ENCODE measurements at places on chromosomes 7 and 10.

- DNase-seq: no peak
Observed at GRCh38 chr7:105742787-105743186, 133.6 kb downstream of the ATXN7L1 start.

DNA sequence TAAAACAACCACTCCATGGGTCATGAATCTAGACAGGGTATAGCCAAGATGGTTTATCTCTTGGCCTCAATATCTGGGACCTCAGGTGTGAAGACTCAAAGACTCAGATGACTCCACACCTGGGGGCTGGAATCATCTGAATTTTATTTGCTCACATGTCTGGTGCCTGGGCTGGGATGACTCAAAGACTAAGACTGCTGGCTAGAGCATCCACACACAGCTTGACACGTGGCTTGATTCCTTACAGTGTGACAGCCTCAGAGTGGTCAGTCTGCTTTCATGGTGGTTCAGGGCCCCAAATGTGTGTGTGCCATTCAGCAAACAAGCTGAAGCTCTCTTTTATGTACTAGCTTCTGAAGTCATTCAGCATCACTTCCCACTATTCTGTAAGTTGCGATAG, 333.7 kb downstream of the RNLS start:
- no peak for DNase-seq

DNA sequence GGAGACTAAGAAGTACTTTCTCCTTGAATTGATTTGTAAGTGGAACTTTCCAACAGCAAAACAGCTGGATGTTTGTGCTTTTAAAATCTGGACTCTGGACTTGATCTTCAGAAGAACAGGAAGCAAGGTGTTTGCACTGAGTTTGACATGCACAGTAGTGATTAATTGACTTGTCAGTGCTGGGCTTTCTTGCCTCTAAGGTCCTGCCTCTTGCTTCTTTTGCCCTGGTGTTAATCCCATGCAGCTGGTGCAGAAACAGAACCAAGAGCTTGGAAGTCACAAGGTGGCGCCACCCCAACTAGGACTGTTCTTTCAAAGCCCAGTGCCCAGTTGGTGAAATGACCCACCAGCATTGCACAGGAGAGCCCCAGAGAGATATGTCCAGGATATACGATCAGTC, 66.8 kb upstream of the SEPHS1 start:
- peak; percentile 45 for DNase-seq

GRCh38 chr7:151012031-151012692, 12.1 kb downstream of the ATG9B start:
- no peak for DNase-seq

GRCh38 chr10:110388687-110389052, 84.0 kb upstream of the SMNDC1 start:
- DNase-seq: peak; percentile 46

GRCh38 chr7:99095698-99096097, 48.2 kb downstream of the SMURF1 start:
- no peak for DNase-seq

GRCh38 chr7:109735881-109736280, 1166.2 kb downstream of the DNAJB9 start:
- DNase-seq: no peak

DNA sequence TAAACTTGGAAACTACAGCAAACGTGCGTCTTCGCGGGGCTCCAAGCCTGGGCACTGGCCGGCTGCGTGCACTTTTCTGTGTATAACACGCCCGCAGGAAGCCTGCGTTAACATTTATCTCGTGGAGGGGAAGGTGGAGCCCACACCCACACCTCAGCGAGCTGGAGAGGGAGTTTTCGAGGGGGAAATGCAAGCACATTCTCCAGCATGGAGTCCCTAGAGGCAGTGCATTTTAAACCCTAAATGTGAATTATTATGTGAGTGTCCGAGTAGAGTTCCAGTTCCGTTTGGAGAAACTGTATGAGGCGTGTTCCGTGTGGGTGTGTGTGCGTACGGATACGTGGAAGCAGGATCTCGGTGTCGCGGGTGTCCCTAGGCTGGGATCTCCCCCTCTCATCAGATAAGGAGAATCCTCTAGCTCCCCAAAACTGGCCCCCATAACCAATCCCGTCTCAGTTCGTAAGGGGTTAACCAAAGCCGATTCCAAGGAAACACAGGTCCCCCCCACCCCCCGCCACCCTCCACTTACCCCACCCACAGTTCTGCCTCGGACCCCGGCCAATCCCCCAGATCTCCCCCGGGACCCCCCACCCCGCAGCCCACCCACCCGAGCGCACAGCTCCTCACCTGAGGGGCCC, 403 bp downstream of the CDK6 start:
- DNase-seq: peak; percentile 10

DNA sequence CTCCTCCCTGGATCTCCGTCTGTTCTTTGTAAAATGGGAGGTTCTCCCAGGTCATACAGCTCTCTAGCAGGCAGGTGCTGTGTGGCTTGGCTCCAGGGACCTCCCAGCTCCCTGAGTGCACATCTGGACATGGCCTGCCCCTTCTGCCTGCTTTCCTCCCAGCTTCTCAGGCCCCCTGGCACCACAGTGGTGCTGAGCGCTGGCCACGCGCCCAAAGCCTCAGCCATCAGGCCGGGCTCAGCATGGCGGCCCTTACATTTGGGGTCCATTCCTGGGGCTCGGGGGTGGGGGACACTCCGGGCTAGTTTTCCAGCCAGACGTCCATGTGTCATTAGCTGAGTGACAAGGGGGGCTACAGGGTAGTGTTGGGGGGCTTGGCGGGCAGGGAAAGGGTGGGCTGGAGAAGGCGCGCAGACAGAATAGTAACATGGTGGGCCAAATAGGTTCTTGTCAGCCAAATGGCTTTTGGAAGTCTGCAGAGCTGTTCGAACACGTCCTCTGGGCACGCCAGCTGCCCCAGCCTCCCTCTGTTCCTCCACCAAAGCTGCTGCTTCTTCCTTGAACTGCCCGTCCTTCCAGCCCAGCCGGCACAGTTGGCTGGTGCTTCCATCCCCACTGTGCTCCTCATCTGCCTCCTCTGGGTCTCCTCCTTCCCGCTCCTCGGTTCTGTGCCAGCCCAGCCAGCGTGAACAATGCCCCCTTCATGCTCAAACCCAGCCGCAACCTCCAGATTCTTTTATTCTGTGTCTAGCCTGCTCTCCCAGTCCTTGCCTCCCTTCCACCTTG, 65.9 kb downstream of the GOLGA7B start:
- DNase-seq: no peak

DNA sequence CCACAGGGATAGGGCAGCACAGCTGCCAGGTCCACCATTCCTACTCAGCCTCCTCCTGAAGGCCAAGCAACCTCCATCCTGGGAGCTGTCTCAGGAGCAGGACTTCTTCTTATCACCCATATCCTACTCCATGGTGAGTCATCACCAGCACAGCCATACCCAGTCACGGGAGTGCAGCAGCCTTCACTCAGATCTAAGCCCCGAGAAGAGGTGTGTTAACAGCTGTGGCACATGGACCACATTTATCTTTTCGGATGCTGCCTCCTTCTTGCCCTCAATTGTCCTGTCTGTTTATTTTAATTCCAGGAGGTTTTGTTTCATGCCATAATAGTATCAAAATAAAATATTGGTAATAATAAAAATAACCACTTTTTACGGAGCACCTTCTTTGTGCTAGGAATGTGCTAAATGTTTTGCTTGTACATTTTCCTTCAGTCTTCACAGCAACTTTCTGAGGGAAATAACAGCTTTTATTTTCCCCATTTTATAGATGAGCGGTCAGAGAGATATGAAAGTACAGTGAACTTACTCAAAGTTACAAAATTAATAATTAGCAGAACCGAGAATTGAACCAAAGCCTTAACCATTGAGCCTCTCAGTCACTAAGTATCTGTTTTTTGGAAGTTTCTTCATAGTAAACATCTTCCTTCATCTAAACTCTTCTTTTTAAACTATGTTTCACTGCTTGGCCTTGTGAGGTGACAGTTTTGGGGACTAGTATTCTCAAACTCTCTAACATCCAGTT, 2.5 kb upstream of the KEL start:
- DNase-seq: no peak

GRCh38 chr7:91127959-91128358, 136.3 kb upstream of the FZD1 start:
- no peak for DNase-seq

- no peak for DNase-seq
Observed at GRCh38 chr7:138837627-138838026, 39.6 kb upstream of the ATP6V0A4 start.

DNA sequence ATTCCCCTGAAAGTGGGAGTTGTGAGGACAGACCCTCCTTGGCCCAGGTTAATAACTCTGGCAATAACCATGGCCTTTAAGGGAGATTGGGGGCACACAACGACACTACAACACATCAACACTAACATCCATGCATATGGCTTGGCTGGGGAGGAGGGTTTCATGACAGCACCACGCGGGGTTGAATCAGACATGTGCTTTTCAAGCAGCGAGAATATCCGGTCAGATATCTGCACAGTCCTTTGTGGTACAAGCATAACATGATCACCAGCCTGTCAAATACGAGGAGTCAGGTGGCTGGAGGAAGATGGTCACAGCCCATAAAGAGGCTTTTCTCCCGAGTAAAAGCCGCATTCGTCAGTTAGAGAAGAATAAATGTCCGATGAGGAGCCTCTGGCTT, 13.1 kb upstream of the KLRG2 start:
- no peak for DNase-seq

- DNase-seq: no peak
Observed at GRCh38 chr7:14666304-14666703, 236.2 kb downstream of the DGKB start.

DNA sequence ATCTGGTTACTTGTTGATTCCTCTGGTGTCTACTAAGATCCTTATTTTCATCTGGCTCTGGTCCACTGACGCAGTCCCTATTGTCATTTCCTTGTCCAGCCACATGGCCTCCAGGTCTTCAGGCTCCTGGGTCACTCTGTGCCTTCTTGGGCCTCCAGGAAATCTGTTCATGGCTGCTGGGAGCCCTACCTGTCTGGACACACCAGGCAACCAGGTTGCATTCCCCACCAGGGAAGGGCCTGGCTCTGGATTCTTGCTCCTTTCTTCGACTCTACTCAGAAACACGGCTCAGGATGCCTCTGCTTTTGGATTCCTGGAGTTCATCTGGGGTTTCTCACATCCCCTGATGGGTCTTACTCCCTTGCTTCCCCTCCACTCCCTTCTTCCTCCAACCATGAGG, 8.0 kb upstream of the PPIF start:
- no peak for DNase-seq

GRCh38 chr7:23254051-23254681, 7.6 kb downstream of the GPNMB start:
- DNase-seq: no peak

- peak; percentile 7 for DNase-seq
Observed at GRCh38 chr10:27482984-27483956, 20.8 kb upstream of the RAB18 start.

DNA sequence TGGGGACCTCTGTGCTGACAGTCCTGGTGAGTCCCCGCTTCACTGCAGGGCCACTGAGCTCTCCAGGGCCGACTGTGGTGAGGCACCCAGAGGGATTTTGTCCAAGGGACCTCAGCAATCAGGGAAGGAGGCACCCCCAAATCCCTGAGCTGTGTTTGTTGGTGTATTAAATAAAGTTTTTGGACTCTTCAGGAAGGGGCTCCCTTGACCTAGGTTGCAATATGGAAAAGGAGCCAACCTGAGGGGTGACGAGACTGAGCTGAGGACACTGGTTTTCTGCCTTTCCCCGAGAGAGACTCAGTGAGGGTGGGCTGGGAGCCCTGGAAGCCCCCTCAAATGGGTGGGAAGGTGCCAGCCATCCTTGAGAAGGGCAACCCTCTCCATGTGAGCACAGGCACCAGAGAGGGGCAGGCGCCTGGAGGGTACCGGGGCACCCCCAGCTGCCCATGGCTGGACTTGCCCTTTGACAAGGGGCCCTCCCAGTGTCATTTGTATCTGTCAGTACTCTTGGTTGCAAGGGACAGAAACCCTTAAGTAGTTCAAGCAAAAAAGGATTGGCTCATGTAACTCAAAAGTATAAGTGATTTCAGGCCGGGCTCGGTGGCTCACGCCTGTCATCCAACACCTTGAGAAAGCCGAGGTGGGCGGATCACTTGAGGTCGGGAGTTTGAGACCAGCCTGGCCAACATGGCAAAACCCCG, 72.8 kb downstream of the C10orf105 start:
- DNase-seq: no peak

GRCh38 chr10:17479015-17479615, 24.7 kb upstream of the ST8SIA6 start:
- DNase-seq: no peak

- no peak for DNase-seq
Observed at GRCh38 chr7:16944936-16945335, 63.2 kb upstream of the AGR3 start.

DNA sequence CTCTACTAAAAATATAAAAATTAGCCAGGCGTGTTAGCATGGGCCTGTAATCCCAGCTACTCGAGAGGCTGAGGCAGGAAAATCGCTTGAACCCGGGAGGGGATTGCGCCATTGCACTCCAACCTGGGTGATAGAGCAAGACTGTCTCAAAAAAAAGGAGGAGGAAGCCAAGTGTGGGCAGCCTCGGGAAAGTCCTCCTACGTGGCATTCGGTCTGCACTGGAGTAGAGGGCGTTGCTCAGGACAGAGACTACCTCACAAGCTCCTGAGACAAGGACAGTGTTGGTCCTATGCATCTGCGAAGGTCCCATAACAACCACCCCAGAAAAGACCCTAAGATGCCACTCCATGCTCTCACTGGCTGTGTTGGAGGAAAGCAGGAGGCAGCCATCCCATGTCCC, 10.0 kb upstream of the SERPINE1 start:
- DNase-seq: no peak

DNA sequence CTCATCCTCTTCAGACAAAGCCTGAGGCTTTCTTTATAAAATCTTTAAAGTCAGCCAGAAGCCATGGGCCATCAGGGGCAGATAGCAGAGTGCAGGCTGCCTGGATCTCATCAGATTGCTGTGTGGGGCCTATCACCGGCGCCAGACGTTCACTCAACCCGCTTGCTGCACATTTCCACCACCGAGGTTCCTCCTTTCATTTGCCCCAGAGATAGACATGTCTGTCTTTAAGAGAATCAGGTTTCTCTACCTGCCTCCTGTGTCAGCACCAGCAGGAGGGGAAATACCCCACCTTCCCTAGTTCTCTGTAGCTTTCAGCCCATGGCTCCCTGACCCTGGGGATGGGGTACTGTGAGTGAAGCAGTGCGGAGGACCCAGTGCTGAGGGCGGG, 22.0 kb downstream of the SLC18A2 start:
- no peak for DNase-seq

GRCh38 chr7:110534241-110534931, 556.5 kb upstream of the LRRN3 start:
- DNase-seq: no peak

GRCh38 chr7:24880886-24881285, 99.1 kb downstream of the OSBPL3 start:
- DNase-seq: no peak

- DNase-seq: no peak
Observed at GRCh38 chr10:3960496-3960895, 175.5 kb upstream of the KLF6 start.

GRCh38 chr10:49598986-49599385, 11.1 kb upstream of the SLC18A3 start:
- no peak for DNase-seq

GRCh38 chr10:17022896-17023295, 106.7 kb downstream of the CUBN start:
- no peak for DNase-seq

- DNase-seq: no peak
Observed at GRCh38 chr7:94042381-94042780, 38.2 kb upstream of the BET1 start.

- DNase-seq: no peak
Observed at GRCh38 chr7:68964060-68964459, 634.2 kb upstream of the AUTS2 start.

All from HEK293T (cell line).